ENCODE measurements at places on chromosomes 2 and 18.

GRCh38 chr18:22517356-22517755 is 99.6 kb upstream of the CTAGE1 start:
- no peak for DNase-seq

GRCh38 chr2:20071397-20072383 is 20.3 kb upstream of the LAPTM4A start:
- DNase-seq = peak; percentile 97

DNA sequence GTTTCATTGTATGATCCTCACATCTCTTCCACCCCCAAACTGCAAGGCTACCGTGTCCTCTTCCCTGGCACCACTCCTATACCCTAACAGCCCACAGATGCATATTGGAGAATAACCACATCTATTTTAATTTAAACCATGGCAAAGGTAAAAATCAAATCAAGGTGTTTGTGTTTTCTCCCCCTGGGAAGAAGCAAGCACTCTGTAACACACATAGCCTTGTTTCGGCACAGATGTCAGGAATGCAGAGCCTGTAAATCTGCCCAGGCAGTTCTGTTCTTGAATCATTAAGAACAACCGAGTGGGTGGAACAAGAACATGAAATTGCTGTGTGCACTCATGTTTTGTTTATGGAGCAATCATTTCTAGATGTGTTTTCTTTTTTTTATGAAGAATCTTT is 6.8 kb upstream of the COX7A2L start:
- DNase-seq = peak; percentile 25

- no peak for DNase-seq
Measured at GRCh38 chr2:215283221-215283620, 28.6 kb upstream of the ATIC start.

- peak; percentile 16 for DNase-seq
Measured at GRCh38 chr18:74806700-74807416, 209.2 kb downstream of the ZNF407 start.

DNA sequence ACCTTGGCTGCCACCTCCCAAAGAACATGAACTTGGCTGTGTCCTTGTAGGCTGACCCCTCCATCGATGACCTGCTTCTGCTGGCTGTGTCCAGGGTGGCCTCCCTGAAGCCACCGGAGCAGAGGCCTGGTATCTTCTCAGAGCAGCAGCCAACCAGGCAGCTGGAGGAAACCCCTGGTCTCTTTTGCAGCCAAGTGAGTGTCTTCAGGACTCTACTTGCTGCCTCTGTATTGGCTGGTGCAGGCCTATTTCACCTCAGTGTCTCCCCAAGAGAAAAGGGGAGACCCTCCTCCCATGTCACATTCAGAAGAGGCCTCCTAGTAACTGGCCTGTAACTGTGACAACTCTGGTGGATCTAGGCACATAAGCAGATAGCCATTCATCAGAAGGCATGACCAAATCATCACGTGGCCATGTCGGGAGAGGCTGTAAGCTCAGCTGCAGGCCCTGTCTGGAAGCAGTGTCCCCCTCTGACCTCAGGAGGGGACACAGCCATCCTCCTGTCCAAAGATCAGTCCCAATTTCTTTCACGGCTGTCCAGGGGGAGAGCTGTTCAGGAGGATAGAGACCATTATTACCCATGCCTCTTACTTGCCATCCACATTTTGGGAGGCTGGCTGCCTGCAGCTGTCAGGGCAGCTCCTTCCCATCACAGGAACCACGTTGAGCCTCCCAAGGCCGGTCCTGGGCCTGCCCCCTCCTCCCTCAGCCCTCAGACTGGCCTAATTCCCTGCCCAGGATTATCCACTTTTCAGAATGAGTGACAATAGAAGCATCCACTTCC is 20.9 kb upstream of the ROCK2 start:
- DNase-seq = no peak

GRCh38 chr2:64404002-64404731 is 49.8 kb upstream of the LGALSL start:
- DNase-seq = peak; percentile 80

- DNase-seq = peak; percentile 79
Measured at GRCh38 chr2:36329746-36330472, 25.7 kb upstream of the CRIM1 start.

- no peak for DNase-seq
Measured at GRCh38 chr18:48819276-48819675, 131.5 kb downstream of the SMAD7 start.

DNA sequence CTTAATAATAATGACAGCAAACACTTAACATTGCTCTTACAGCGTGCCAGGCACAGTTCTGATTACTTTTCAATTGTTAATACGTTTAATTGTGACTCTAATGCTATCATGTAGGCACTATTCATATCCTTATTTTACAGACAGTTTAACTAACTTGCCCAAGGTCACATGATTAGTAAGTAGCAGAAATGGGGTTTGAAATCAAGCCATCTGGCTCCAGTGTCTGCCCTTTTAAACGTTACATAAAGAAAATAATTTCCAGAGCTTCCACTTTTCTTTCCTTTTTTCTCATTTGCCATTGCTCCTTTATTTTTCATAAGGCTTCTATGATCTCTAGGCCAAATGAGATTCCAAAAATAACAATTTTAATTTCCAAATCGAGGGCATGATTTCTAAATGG is 50.6 kb upstream of the IKZF2 start:
- peak; percentile 32 for DNase-seq

DNA sequence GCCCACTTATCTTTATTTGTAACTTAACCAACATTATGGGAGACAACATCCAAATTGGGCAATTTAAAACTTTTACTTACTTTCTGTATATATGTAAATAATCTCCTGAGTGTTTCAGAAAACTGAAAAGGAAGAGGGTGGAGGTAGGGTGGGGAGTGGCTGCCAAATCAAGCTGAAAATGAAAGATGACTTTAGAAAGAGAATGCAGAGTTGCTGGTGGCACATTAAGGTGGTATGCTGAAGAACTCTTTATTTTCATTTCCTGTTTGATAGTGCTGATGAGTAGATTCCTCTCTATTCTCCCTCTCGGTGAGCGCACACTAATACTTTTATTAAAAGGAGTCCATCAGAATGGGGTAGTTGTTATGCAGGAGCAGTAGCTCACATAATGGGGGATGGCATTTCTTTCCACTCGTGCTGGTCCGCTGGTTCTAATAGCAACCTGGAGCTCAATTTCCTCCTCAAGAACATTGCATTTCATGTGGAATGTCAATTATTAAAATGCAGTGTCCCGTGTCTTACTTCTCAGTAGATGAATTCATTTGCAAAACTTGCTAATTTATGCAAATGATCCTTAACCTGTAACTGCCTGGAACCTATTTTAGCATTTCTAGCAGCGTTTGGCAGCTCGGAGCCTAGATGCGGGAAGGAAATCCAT is 466.9 kb upstream of the HNRNPA3 start:
- no peak for DNase-seq
